ENCODE measurements at places on chromosomes 11 and 22. TPM values are rescaled to one million over a fixed set of nuclear protein-coding genes. Genes with fewer than 3 reads are reported as not detected.

Gene SLC22A8
- not detected for total RNA-seq

Gene SLC22A12
- not detected for total RNA-seq

Gene OR5P2
- not detected for total RNA-seq

Gene GRAMD1B
- total RNA-seq = 28.2 TPM

Gene TMA7B
- 2.0 TPM for total RNA-seq

Gene LSP1
- total RNA-seq = 230 TPM

Gene ABCC8
- not detected for total RNA-seq

Gene TTLL1
- total RNA-seq = 4.3 TPM

Gene MRGPRX3
- total RNA-seq = not detected

Gene GRM5
- total RNA-seq = not detected

Gene ELFN2
- total RNA-seq = 0.20 TPM

Gene MS4A4A
- not detected for total RNA-seq

Gene CCDC89
- 0.20 TPM for total RNA-seq

Gene ACRV1
- total RNA-seq = not detected

Gene C2CD3
- 41.7 TPM for total RNA-seq

Gene CATSPER1
- not detected for total RNA-seq

Gene MS4A6E
- not detected for total RNA-seq

Gene TAGLN
- 1.8 TPM for total RNA-seq

Gene SLC17A6
- total RNA-seq = not detected

Gene ALX4
- not detected for total RNA-seq

Gene OR6T1
- total RNA-seq = not detected

Gene YAP1
- total RNA-seq = 0.20 TPM

Gene MISFA
- total RNA-seq = not detected

Gene SPCS2
- 151 TPM for total RNA-seq

Gene KCNK4
- not detected for total RNA-seq

Gene GGT5
- not detected for total RNA-seq

Gene DCDC1
- 0.15 TPM for total RNA-seq

Gene GNG3
- total RNA-seq = not detected

Gene OR56A1
- not detected for total RNA-seq

Gene GAB4
- total RNA-seq = not detected

Gene ARHGAP42
- total RNA-seq = 0.09 TPM

Gene ADAMTS15
- total RNA-seq = not detected

Gene RIMBP3B
- total RNA-seq = 0.39 TPM

Gene FAT3
- not detected for total RNA-seq

Gene FAM180B
- total RNA-seq = 0.20 TPM

Gene ANO1
- total RNA-seq = not detected

Gene OR52I2
- not detected for total RNA-seq

Gene RHBDD3
- 37.9 TPM for total RNA-seq

Gene SHISAL1
- total RNA-seq = not detected

Gene OR8G5
- not detected for total RNA-seq

Gene GAS2L1
- total RNA-seq = 0.71 TPM

Gene TRIM51
- total RNA-seq = not detected

Gene VEGFB
- 77.0 TPM for total RNA-seq

Gene UPK3A
- total RNA-seq = not detected

Gene ART1
- not detected for total RNA-seq

Gene NADSYN1
- 62.5 TPM for total RNA-seq

Gene ANKRD42
- 10.3 TPM for total RNA-seq

Gene PRRG4
- total RNA-seq = 0.68 TPM

Gene PATE4
- not detected for total RNA-seq

Gene KCNJ1
- total RNA-seq = not detected
